Fibroblast of mammary gland (primary cell): ENCODE measurements at places on chromosomes 7 and 10.

DNA sequence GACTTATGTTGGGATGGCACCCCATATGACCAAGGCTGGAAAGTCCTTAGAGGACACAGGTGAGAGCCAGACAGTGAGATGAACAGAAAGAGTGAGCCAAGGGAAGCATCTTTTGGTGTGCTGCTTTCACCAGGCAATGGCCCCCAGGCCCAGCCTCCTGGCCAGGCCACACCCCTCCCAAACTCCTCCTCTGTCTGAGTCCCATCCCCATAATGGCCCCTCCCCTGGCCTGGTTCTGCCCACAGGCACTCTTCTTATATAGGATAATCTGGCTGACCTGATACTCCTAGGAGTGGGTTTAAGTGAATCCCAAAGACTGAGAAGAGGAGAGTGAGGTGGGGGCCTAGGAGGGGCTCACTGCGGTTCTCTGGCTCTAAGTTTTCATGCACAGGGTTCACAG, 252.5 kb downstream of the RPS24 start:
- no peak for DNase-seq

- peak; percentile 35 for DNase-seq
Observed at GRCh38 chr7:129739427-129739826, 127.9 kb downstream of the NRF1 start.

DNA sequence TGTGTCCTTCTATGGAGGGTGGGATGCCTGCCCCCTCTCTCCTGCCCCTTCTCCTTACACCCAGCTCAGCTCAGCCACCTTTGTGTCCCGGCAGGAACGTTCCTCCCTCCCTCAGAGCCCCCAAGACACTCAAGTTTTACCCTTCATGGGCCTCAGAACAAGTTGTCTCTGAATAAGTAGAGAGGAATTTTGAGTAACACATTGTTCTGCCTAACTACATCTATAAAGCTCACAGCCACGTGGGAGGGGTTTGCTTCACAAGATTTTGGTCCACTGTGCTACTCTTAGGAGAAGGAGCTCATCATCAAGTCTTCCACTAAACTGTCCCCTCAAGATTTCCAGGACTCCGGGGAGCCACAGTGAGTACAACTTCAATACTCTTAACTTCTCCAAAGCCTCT, 51.6 kb upstream of the ZNF32 start:
- no peak for DNase-seq

GRCh38 chr10:48612236-48612943, 7.5 kb upstream of the ARHGAP22 start:
- no peak for DNase-seq

DNA sequence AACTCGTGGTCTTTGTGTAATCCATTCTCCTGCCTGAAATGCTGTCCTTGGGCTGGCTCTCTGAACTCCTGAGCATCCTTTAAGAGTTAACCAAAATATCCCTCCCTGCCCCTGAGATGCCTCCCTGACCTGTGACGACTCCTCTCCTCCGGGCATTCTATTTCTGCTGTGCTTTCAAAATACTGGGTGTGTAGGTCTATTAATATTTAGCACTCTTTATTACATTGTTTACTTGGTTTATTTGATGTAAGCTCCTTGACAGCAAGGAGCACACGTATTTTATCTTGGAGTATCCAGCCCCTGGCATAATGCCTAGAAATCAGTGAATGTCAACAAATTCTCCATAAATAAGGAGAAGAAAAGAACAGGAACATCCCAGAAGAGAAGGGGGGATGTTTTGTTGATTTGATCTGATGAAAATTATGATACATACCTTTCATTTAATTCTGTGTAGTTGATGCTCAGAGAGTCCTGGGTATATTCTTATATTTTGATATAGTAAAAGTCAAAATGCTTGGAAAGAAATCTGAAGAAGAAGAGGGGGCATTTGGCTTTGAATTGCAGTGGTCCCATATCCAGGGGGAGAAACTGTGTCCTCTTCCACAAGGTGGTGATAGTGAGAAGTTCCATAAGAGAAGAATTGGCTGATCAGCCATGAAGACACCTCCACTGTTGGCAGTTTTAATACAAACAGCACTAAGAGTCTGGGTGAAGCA, 107.7 kb upstream of the MPP7 start:
- no peak for DNase-seq

- peak; percentile 91 for DNase-seq
Observed at GRCh38 chr10:114577133-114577532, 80.9 kb downstream of the ABLIM1 start.

DNA sequence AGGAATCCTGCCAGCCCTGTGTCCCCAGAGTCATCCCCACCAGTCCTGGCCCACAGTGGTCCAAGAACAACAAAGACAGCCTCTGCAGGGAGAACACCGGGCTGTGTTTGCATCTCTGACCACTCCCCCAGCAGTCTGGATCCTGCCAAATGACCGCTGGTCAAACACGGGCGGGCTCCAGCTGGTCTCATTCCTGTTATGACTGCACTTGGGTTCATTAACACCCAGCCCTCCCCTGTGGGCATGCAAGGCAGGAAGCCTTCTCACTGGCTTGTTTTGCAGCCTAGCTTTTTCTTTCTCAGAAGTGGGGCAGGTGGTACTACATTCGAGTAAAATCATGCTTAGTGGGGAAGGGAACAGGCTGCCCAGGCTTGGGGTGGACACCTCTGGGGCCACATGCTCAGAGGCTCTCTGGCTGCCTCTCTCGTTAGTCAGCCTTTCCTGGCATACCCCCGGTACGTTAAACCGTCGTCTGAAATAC, 190.0 kb downstream of the PLXNA4 start:
- no peak for DNase-seq

DNA sequence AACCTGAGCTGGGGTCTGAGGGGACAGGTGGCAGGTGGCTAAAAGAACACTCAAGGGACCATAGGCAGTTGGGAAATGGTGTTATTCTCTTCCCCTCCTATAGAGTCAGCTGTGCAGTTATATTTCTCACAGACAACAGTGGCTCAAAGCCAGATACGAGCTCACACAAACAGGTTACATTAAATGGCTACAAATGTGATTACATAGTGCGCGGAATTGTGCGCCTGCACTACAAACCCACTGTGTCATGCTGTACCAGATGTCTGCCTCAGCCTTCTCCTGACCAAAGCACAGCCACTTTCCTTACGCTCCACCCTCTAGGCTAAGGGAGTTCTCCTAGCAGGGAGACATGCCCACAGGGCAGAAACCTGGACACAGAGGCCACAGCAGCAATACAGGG, 387.2 kb downstream of the CNTNAP2 start:
- DNase-seq, result no peak

- peak; percentile 57 for DNase-seq
Observed at GRCh38 chr7:2802101-2802500, 42.0 kb downstream of the GNA12 start.

- DNase-seq, result peak; percentile 93
Observed at GRCh38 chr10:114504769-114505579, 100.7 kb upstream of the AFAP1L2 start.

GRCh38 chr7:134660242-134660785, 13.7 kb downstream of the BPGM start:
- peak; percentile 26 for DNase-seq

- peak; percentile 6 for DNase-seq
Observed at GRCh38 chr7:22295402-22296264, 61.3 kb downstream of the RAPGEF5 start.

- DNase-seq, result no peak
Observed at GRCh38 chr7:84568781-84569180, 374.2 kb upstream of the SEMA3A start.

DNA sequence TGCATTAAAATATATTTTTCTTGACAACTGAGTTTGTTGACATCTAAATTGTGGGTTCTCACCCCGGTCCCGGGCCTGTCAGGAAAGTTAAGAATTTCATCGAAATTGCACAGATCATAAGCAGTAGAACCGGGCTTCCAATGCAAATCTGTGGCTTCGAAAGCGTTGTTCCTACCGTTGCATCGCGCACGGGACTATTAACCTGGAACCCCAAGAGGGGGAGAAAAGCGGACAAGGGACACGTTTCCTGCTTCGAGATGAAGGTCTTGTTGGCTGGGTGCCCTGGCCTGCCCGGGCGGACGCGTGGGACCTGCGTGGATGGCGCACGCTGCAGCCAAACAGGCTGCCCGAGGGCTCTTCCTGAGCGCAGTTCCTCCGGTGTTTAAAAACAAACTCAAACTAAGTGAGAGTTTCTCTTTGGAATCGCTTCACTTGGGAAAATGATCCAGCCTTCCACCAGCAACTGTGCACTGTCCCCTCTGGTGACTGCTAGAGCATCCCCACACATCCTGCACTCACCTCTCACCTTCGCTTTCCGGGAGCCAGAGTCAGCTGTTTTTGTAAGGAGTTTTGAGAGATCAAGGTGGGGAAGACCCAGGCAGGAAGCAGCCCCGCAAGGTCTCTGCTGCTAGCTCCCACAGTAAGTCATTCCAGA, 5.1 kb upstream of the TBX20 start:
- no peak for DNase-seq

DNA sequence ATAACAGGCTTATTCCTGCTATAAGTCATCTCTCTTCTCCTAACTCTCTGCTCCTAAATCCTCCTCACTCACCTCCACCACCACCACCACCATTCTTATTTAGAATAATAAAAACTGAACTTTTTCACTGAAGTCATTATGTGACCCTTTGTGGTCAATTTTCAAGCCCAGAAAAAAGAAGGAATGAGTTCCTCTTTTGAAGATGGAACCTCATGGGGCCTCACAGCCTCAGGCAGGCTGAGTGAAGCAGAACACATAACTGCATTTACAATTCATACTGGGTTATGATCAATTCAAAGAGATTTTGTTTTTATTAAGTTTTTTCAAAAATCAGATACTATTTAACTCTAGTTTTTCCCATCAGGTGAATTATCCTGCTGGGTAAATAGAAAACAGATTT, 29.8 kb downstream of the PNLIPRP3 start:
- no peak for DNase-seq

DNA sequence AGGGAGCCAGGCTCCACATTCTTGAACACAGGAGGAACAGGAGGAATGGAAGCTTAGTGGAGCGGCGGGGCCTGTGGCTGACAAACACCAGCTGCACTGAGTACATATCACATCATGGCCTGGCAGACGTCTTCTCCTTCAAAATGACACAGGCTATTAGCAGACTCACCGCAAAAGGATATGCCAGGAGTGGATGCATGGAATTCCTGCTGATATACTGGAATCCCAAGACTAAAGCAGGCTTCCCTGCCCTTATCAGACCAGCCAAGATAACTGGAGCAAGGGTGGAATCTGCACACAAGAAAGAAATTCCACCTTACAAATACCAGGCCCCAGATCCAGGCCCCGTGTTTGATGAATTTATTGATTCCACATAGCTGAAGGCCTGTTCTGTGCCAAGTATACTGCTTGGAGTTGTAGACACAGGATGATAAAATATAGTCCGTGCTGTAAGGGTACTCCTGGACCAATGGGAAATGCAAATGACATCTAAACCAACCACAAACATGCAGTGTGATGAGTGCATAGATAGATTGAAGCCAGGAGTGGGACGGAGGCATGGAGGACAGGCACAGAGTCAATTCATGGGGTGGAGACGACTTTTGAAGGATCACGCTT, 480.5 kb upstream of the ZMIZ1 start:
- peak; percentile 22 for DNase-seq

GRCh38 chr10:1158066-1158465, 101.9 kb downstream of the WDR37 start:
- DNase-seq, result no peak

GRCh38 chr7:129799350-129799955, 153.3 kb downstream of the UBE2H start:
- DNase-seq, result no peak

DNA sequence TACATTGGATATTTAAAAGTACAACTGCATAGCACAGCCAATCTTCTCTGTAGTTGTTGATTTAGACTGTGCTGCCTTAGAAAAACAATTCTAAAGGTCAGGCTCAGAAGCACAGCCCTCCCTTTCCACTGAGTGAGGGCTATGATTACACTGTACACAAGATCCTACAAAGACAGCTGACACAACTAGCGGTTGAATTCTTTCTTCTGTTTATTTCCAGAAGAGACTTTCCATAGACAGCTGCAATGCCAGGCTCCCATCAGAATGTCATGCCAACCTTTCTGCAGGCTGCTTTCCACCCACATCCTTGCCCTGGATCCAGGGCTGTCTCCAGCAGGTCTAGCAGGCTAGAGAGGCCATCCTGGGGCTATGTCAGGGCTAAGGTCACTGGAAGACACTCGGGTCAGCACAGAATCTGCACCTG, 39.3 kb downstream of the FAM13C start:
- no peak for DNase-seq

DNA sequence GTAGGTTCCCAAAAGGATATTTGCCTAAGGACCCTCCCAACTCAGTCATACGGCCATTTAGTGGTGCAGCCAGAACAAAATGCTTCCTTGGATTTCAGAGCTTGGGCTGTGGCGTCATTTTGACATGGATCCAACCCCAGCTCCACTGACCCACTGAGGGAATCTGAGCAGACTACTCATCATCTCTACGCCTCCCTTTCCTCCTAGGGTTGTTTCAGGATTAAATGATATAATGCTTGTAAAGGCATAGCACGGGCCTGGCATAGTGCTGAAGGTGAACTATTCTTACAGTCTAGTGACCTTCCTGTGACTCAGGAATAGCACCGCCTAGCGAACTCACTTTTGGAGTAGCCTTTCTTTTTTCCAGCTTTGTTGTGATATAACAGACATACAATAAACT, 70.3 kb upstream of the LOXL4 start:
- peak; percentile 88 for DNase-seq

GRCh38 chr7:132500727-132501440, 75.4 kb downstream of the PLXNA4 start:
- DNase-seq, result peak; percentile 70

DNA sequence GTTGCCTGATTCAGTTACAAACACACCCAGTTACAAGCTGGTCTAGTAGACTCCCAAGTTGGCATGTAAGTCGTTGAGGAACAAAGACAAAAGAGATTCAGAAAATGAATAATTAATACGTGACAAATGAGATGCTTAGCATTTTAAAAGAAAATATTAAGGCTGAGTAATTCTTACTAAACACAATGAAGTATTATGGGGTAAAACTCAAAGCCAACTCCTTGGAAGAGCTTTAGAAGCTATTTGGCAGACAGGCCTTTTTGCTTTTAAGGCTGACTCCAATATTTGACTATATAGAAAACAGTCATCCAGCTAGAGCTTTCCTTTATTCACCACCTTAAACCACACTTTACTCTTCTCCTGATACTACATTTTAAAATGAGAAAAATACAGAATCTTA, 5.4 kb downstream of the TRDMT1 start:
- DNase-seq, result no peak

DNA sequence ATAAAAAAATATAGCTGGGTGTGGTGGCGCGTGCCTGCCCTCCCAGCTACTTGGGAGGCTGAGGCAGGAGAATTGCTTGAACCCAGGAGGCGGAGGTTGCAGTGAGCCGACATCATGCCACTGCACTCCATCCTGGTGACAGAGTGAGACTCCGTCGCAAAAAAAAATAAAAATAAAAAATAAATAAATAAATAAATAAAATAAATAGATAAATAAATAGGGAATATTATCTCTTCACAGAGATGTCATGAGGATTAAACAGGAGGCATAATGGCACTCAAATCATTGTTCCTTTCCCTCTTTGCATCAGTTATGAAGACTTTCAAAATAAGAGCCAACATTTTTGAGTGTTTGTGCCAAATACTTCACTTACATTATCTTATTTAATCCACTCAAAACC, 32.0 kb upstream of the BMPR1A start:
- no peak for DNase-seq
